Astrocyte (in vitro differentiated cells and primary cell): ENCODE measurements at places on chromosomes 2 and 18. TPM values are rescaled to one million over a fixed set of nuclear protein-coding genes. Genes with fewer than 3 reads are reported as not detected.

GRCh38 chr18:30455741-30456140, 586.8 kb downstream of the DSC3 start:
- H3K4me3 ChIP-seq = no peak overlapping the region
- no peaks in the 10 kb centered on the region for H3K4me1 ChIP-seq
- DNase-seq = no peak

DNA sequence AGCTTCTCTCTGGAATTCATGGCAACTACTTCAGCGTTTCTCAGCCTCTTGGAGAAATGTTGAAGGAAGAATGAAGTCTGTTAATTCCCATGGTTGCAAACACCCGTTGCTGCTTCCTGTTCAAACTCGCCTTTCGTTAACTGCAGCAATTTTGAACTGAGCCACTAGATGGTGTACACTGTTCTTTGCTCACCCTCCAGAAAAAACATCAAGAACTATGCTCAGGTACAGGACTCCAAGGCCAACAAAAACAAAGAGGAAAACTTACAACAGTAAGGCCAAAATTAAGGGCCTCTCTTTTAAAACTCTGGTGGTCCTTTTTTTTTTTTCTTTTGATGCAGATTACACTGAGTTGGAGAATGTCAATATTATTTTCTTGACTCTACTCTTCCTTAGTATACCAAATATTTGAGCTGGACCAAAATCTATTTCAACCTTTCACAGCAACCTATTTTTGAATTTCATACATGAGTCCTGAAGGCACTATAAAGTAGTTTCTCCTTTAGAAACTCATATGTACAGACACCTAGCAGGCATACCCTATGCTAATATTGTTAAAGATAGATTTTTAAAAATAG, 58.2 kb downstream of the KLHL14 start:
- no peaks in the 10 kb centered on the region for H3K27me3 ChIP-seq
- peak; percentile 48 for DNase-seq
- H3K27ac ChIP-seq = no peak overlapping the region
- no peaks in the 10 kb centered on the region for H3K36me3 ChIP-seq

GRCh38 chr2:106859498-106859897, 26.5 kb downstream of the ST6GAL2 start:
- no peaks in the 10 kb centered on the region for H3K36me3 ChIP-seq
- no peak overlapping the region for H3K4me3 ChIP-seq
- H3K4me1 ChIP-seq = no peaks in the 10 kb centered on the region
- H3K27ac ChIP-seq = no peak overlapping the region
- H3K27me3 ChIP-seq = no peaks in the 10 kb centered on the region

- peak overlapping the region; percentile 94 for H3K4me3 ChIP-seq
- no peak for DNase-seq
- peaks cover 15% of the 10 kb centered on the region for H3K4me1 ChIP-seq
- H3K36me3 ChIP-seq = peaks cover 13% of the 10 kb centered on the region
- H3K27me3 ChIP-seq = no peaks in the 10 kb centered on the region
Measured at GRCh38 chr2:161161074-161161706, 962 bp downstream of the TANK start.

DNA sequence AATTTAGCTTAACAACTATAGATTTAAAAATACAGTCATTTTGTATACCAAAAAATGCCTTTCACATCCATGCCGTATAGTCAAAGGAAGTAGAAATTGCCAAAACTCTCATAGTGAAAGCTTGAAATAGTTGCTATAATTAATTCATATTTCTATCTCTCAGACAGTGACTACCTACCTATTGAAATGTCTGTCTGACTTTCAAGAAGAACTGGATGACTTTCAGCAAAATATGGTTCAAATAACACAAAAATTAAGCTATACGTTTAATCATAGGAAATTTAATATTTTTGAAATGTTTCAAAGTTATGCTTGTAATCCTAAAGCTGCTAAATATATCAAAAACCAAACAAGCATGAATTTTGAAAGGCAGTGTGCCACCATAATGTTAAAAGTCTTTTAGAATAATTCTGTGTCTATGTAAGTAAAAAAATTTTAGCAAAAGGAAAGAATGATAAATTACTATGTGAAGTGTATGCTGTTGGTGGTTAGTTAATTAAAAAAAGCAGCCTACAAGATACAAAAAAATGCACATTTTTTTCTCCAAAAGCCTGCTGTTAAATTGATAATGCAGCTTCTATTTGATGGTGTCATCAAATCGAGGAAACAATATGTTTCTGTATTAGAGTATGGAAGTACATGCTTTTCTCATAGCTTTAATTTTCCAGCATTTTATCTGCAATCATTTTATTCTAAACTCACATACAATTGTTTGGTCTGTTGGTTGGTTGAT, 57.7 kb upstream of the ST6GAL2 start:
- peaks cover 12% of the 10 kb centered on the region for H3K4me1 ChIP-seq
- no peaks in the 10 kb centered on the region for H3K36me3 ChIP-seq
- no peaks in the 10 kb centered on the region for H3K27me3 ChIP-seq
- H3K27ac ChIP-seq = peak overlapping the region; percentile 71

- H3K27me3 ChIP-seq = no peaks in the 10 kb centered on the region
- no peak for DNase-seq
- no peak overlapping the region for H3K27ac ChIP-seq
- H3K4me1 ChIP-seq = peaks cover 31% of the 10 kb centered on the region
- no peak overlapping the region for H3K4me3 ChIP-seq
Measured at GRCh38 chr2:1992280-1992679, 248.0 kb upstream of the PXDN start.

DNA sequence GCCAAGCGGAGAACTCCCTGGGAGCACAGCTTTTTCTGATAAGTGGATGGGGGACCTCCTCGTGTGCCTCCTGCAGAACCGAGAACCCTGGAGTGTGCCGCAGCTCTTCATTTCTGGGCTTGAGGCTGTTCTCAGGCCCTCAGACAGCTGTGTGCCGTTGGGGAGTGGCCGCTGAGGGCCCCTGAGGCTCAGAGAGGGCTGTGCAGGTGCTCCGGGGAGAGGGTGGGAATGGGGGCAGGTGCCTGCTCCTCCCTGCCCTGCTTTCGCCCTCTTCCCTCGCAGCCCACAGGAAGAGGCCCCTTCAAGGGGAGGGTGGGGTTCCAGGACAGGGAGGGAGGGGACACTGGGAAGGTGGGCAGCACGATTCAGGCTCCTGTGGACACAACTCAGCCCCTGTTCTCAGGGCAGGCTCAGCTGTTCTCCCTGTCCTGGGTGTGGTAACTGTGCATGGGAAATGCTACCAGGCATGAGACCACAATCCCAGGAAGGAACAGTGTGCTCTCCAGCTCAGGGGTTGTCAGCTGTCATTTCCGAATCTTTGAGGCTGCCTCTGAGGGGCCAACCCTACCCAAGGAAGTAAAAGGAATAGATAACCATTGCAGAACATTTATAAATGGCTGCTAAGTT, 11.3 kb downstream of the LCT start:
- H3K27me3 ChIP-seq = no peaks in the 10 kb centered on the region
- no peak overlapping the region for H3K4me3 ChIP-seq
- peaks cover 7% of the 10 kb centered on the region for H3K4me1 ChIP-seq
- no peak for DNase-seq
- no peak overlapping the region for H3K27ac ChIP-seq

GRCh38 chr2:231614559-231615057, 21.9 kb downstream of the TEX44 start:
- peak overlapping the region; percentile 47 for H3K4me3 ChIP-seq
- H3K27me3 ChIP-seq = no peaks in the 10 kb centered on the region
- H3K36me3 ChIP-seq = no peaks in the 10 kb centered on the region
- DNase-seq = no peak
- peaks cover 45% of the 10 kb centered on the region for H3K4me1 ChIP-seq

DNA sequence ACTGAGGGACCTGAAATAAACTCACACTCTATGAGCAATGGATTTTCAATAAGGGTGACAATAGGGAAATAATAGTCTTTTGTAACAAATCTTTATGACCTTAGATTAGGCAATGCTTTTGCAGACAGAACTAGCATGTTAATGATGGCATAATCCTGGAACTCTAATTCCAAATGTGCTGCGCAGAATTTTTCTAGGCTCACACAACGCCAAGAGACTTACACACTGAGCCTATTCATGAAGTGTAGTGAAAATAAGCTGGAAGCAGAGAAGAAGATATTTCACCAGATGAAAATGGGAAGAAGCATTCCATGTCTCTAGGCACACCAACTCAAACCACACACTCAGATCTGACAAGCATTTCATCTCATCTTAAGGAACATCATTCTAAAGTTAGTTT, 178.5 kb downstream of the L3MBTL4 start:
- no peak overlapping the region for H3K27ac ChIP-seq
- H3K27me3 ChIP-seq = no peaks in the 10 kb centered on the region
- no peaks in the 10 kb centered on the region for H3K4me1 ChIP-seq
- H3K4me3 ChIP-seq = no peak overlapping the region
- no peaks in the 10 kb centered on the region for H3K36me3 ChIP-seq
- no peak for DNase-seq

GRCh38 chr2:8977758-8978157, 25.7 kb downstream of the MBOAT2 start:
- H3K27me3 ChIP-seq = no peaks in the 10 kb centered on the region
- peaks cover 3% of the 10 kb centered on the region for H3K4me1 ChIP-seq
- H3K27ac ChIP-seq = no peak overlapping the region
- no peak overlapping the region for H3K4me3 ChIP-seq
- DNase-seq = no peak

DNA sequence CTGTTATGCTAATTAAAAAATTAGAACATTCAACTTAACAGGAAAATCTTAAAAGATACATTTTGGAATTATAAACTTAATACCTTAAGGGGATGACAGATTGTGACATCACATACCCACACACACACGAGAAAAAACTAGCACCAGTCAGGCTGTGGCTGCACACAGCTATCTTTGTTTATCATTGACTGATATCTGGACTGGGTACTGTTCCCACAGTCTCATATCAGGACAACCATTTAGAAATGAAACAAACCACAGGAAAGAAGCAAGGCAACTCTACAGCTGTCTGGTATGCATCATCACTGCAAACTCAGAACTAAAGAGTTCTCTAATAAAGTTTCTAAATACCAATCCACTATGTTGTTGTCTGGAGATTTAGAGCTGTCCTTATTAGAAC, 210.9 kb upstream of the SMAD7 start:
- DNase-seq = peak; percentile 89
- H3K27me3 ChIP-seq = no peaks in the 10 kb centered on the region
- no peak overlapping the region for H3K4me3 ChIP-seq
- H3K36me3 ChIP-seq = no peaks in the 10 kb centered on the region

- DNase-seq = no peak
- H3K36me3 ChIP-seq = no peaks in the 10 kb centered on the region
- peaks cover 6% of the 10 kb centered on the region for H3K27me3 ChIP-seq
- H3K27ac ChIP-seq = no peak overlapping the region
- H3K4me3 ChIP-seq = no peak overlapping the region
Measured at GRCh38 chr2:11145350-11145749, 9.9 kb upstream of the SLC66A3 start.

GRCh38 chr2:183519371-183520056, 395.3 kb downstream of the NUP35 start:
- H3K4me3 ChIP-seq = no peak overlapping the region
- no peaks in the 10 kb centered on the region for H3K4me1 ChIP-seq
- H3K27me3 ChIP-seq = no peaks in the 10 kb centered on the region
- no peak for DNase-seq

- no peak overlapping the region for H3K27ac ChIP-seq
- DNase-seq = no peak
- no peaks in the 10 kb centered on the region for H3K4me1 ChIP-seq
- no peaks in the 10 kb centered on the region for H3K27me3 ChIP-seq
- no peaks in the 10 kb centered on the region for H3K36me3 ChIP-seq
Measured at GRCh38 chr2:62054916-62055450, 140.9 kb upstream of the B3GNT2 start.

CNGA3 gene
- not detected in 2 replicates for total RNA-seq

SKA1 gene
- 1.2 and 2.6 TPM in 2 replicates for total RNA-seq

GPR75 gene
- total RNA-seq = 4.0 and 5.0 TPM in 2 replicates

FAP gene
- total RNA-seq = 0.96 and 1.3 TPM in 2 replicates

GREB1L gene
- total RNA-seq = 4.3 and 16.2 TPM in 2 replicates

ZNF385B gene
- 0.27 TPM in 1 of 2 replicates, not detected in the other for total RNA-seq

RAMP1 gene
- 9.1 and 13.7 TPM in 2 replicates for total RNA-seq

NETO1 gene
- 18.4 and 19.8 TPM in 2 replicates for total RNA-seq

LYG2 gene
- not detected in 2 replicates for total RNA-seq

MAP3K19 gene
- total RNA-seq = not detected in 2 replicates

KIAA2012 gene
- not detected in 2 replicates for total RNA-seq

CLEC4F gene
- total RNA-seq = not detected in 2 replicates
